T1000 (cell line): ENCODE measurements at places on chromosomes 1 and 21.

- no peak for DNase-seq
Measured at GRCh38 chr1:5244631-5245285, 590.3 kb downstream of the AJAP1 start.

DNA sequence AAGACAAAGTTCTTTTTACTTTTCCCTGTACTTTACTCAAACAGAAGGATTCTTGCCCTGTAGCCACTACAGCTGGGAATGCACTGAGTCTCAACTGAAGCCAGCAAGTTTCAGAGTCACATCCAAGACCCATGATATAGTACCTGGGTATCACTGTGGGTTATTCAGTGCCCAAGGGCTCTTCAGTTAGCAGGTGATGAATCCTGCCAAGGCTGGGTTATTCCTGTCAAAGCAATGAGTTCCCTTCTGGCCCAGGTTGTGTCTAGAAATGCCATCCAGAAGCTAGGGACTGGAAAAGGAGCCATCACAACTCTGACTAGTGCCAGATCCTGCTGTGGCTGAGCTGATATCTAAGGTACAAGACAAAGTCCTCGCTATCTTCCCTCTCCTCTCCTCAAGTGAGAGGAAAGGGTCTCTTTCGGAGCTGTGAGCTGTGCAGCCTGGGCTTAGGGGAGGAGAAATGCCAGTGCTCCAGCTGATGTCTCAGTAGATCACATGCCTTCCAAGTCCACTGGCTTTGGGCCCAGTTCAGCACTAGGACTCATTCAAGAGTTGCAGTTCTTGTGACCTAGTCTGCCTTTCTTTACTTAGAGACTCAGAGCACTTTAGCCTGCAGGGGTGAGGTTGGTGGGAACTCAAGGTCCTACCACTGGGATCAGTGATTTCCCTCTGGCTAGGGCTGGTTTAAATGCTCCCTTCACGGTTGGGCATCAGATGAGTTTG is 369.4 kb downstream of the TBX15 start:
- no peak for DNase-seq

GRCh38 chr1:22915816-22916470 is 56.7 kb downstream of the LACTBL1 start:
- no peak for DNase-seq

GRCh38 chr1:18239671-18240070 is 132.1 kb downstream of the IGSF21 start:
- no peak for DNase-seq

- DNase-seq = no peak
Measured at GRCh38 chr1:209503196-209503595, 80.3 kb upstream of the CAMK1G start.

- no peak for DNase-seq
Measured at GRCh38 chr1:209630383-209631225, 21.6 kb downstream of the LAMB3 start.

DNA sequence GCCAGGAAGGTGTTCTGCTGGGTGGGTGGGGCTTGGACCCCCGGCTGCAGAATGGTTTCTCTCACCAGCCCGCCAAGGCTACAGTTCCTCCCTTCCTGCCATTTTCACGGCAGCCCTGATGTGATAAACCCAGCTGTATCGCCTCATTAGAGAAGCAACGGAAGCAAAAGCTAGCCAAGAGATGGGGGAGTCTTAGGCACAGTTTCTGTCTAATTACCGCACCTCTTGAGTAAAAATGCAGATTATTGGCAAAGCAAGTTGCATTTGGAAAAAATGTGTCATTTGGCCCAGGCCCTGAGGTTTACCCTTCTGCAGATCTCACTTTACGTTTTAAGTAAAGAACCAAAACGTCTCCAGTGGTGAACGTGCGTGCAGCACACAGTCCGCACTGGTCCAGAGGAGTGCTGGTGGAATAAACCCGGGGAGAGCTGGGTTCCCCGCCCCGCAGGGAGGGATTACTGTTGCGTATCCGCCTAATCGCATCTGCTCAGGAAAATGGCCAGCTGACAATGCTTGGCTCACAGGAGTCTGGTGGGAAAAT is 109.9 kb downstream of the GALNT2 start:
- no peak for DNase-seq

DNA sequence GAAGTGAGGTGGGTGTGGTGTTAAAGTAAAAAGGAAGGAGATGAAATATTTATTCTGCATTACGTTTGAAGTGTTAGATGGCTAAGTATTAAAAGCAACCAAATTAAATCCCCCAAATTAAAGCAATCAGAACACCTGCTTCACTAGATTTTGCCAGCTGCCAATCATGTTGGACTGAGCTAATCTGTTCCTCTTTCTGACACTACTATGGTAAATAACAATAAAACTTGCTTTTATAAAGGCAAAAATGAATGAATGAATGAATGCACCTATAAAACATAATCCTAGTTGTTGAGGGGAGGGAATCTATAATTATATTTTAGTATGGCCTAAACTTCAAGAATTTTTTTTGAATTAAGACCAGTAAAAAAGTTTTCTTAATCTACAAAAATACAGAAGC is 51.0 kb downstream of the RAB3GAP2 start:
- no peak for DNase-seq

GRCh38 chr1:209634005-209634737 is 18.1 kb downstream of the LAMB3 start:
- DNase-seq = no peak

DNA sequence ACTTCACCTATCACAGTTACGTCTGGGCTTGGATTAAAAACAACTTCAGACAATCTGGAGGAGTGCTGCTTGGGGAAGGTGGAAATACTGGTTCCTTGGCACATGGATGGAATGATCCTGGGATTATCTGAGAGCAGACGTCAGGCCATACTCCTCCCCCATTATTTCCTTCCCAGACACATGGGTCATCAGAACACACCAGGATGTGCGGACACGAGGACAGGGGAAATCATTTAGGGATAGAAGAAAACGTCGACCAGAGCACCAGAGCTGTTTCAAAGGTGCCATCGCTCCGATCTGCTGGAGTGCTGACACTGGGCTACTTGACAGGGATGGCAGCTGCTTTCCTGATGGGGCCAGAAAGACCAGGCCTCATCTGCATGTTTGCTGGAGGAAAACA is 31.8 kb upstream of the ANGPTL7 start:
- no peak for DNase-seq

- DNase-seq = no peak
Measured at GRCh38 chr1:221556435-221556834, 185.5 kb downstream of the DUSP10 start.

- no peak for DNase-seq
Measured at GRCh38 chr1:156721535-156721934, 6.7 kb upstream of the METTL25B start.
